ENCODE measurements at places on chromosomes 12 and 14.
A peak's percentile ranks its signal among the peaks of the same experiment; 100 is the strongest.

DNA sequence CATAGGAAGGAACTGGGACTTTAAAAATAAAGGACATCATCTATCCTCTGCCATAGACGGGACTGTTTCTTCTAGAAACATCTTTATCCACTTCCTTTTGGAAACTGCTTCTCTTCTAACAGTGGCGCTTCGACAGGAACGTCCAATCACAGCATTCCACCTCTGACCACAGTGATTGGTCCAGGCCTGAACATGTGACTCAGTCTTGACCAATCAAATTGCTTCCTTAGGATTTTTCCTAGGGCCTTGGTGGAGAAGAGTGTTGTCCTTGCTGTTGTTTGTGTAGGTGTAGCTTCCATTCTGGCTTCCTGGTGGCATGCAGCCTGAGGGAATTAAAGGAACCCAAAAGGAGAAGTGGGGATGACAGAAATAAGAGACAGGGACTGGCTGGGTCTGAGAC lies 182.4 kb upstream of the TBX3 start:
- no peak for DNase-seq

DNA sequence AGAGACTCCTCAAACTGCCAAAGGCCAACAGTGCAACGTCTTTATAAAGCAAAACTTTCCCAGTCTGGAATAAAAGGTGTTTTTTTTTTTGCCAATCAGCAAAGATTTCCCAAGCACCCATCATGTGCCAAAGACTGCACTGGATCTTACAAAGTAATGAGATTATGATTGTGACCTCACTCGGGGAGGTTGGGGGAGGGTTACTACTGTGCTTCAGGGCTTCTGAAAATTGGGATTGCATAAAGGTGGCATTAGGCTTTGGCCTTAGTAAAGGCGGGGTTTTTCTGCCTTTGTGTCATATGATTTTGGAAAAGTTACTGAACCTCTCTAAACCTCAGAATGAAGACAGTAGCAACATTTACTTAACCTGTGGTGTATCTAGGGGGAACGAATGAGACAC lies 233.8 kb downstream of the DACT1 start:
- DNase-seq: no peak

- DNase-seq: no peak
Observed at GRCh38 chr12:118368821-118369220, 3.9 kb downstream of the TAOK3 start.

DNA sequence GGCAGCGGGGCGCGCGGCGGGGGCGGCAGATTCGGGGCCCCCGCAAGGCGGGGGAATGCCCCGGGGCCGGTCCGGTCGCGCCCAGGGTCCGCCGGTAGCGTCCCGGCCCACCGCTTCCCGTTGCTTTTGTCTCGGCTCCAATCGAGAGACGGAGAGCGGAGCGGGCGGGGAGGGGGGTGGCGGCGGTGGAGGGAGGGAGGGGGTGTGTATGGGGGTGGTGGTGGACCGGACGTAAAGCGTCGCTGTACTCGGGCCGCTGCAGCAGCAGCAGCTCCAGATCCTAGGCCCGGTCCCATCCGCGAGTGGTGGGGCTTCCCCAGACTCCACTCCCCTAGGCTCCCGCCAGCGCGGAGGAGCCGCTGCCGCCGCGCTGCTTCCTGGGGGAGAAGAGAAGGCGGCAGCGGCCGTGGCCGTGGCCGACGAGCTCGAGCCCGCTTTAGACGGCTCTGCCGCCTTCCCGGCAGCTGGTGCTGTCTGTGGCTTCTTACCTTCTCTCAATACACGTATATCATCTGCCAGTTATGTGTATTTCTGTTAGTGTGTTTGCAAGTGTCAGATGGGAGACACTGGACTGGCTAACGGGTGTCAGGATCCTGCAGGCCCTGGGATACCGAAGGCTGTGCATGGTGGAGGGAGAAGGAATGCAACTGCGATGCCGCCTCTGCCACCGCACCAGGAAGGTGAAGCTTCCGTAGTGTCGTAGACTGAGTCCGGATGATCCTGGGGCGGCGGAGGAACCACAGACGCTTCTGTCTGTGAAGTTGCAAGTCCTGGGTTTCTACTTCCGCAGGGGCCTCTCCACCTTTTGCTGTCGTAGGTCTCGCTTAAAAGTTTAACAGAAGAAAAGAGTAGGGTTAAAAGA lies 508 bp downstream of the CNOT2 start:
- peak; percentile 60 for DNase-seq

GRCh38 chr12:114512351-114512750 lies 106.4 kb upstream of the TBX5 start:
- DNase-seq: no peak

- peak; percentile 51 for DNase-seq
Observed at GRCh38 chr12:76030341-76031080, 1.1 kb downstream of the PHLDA1 start.
